ENCODE measurements at places on chromosomes 1 and 21.

DNA sequence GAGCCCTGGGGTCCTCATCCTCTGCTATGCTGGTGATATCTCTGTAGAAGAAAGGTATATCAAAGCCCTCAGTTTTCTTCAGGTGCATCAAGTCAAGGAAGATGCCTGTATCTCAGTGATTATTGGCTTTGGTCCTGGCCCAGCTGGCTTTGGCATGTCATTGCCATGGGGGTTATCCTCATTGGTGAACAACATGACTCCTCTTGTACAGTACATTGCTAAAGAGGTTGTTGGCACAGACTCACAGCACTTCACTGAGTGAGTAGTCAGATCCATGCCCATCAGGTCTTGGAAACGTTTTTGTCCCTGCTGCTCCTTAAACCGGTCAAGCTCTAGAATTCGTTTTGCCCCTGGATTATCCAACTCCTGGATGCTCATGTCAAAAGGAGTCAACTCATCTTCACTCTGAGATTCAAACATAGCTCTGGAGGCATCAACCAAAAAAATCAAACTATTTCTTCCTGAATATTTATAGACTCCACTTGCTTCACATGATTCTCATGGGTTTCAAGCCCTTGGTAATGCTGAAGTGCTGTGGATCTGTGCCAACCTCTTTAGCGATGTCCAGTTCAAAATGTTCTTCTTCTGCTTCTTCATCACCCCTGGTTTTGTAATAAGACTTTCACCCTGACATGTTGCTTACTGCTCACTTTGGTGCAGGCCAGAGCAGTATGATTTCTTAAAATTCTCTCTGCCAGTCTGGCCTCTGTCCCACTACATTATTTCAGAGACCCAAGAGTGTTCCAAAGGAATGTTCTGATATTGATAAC lies 43.0 kb upstream of the RAB3GAP2 start:
- no peak for DNase-seq

GRCh38 chr1:55530749-55531478 lies 315.8 kb upstream of the USP24 start:
- no peak for DNase-seq

- no peak for DNase-seq
Observed at GRCh38 chr1:11616766-11617165, 37.5 kb downstream of the FBXO2 start.

DNA sequence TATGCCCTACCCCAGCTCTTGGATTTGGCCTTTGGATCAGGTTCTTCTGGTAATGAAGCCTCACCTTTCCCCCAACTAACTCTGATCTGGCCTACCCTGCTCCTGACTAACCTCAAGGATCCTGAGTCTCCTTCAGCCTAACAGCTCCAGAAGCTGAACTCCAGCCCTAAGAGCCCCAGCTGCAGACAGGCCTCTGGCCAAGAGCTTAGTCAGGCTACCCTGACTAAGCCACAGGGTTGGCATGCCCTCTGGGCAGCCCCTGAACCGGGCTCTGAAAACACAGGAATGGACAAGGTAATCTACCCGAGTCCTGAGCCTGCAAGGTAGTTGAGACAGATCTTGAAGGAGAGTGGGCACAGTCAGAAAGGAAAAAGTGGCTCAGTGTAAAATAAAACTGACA lies 29.4 kb downstream of the COA7 start:
- no peak for DNase-seq

GRCh38 chr1:56535362-56535761 lies 44.0 kb downstream of the PLPP3 start:
- no peak for DNase-seq

GRCh38 chr1:186569856-186570255 lies 108.9 kb upstream of the PDC start:
- no peak for DNase-seq

- no peak for DNase-seq
Observed at GRCh38 chr1:236836157-236836556, 41.1 kb downstream of the MTR start.

- DNase-seq: no peak
Observed at GRCh38 chr1:29725262-29725661, 488.9 kb downstream of the PTPRU start.

DNA sequence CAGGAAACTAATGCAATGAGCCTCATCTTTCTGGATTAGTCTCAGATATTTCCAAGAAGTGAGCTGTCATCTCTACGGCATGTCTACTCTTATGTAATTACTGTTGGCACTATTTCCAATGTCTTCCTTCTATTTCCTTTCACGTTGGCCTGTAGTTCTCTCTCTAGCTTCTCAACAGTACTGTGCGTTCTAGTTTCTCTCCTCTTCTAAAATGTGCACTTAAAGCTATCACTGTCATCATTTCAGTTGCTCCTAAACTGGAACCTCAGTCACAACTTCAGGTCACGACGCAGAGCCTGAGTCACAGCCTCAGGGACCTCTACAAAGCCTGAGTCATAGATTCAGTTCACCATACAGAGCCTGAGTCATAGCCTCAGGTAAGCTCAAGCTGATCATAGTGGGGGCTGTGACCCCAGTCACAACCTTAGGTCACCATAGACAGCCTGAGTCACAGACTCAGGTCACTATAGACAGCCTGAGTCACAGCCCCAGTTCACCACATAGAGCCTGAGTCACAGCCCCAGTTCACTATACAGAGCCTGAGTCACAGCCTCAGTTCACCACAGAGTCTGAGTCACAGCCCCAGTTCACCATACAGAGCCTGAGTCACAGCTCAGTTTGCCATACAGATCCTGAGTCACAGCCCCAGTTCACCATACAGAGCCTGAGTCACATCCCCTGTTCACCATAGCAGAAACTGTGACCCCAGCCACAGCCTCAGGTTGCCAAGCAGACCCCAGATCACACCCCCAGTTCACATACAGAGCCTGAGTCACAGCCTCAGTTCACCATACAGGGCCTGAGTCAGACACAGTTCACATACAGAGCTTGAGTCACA lies 13.0 kb downstream of the WNT9A start:
- no peak for DNase-seq

DNA sequence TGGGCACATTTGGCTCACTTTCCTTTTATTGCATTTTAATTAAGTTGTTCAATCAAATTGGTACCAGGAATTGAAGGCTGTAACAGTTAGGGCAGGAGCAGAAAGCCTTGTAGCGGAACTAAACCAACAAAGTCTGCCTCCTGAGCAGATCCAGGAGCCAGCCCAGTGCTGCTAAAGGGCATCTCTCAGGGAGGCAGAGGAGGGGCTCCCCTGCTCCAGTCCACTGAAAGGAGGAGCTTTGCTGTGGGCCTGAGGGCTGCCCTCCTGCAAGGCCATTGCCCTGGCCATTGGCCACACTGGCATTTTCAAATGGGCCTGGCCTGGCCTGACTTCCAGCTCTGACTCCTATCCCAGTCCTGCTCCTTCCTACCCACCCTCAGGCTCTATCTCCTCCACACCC lies 3.7 kb upstream of the TRABD2B start:
- no peak for DNase-seq

GRCh38 chr21:41961282-41961701 lies 7.5 kb upstream of the C2CD2 start:
- DNase-seq: no peak

Measured in central memory CD4-positive, alpha-beta T cell (primary cell).